ENCODE measurements at places on chromosomes 11 and 22. TPM values are rescaled to one million over a fixed set of nuclear protein-coding genes. Genes with fewer than 3 reads are reported as not detected.
A peak's percentile ranks its signal among the peaks of the same experiment; 100 is the strongest.

GRCh38 chr11:124174001-124174583, 9.1 kb upstream of the OR10D3 start:
- no peaks in the 10 kb centered on the region for H3K36me3 ChIP-seq
- H3K27me3 ChIP-seq, result no peaks in the 10 kb centered on the region
- no peak overlapping the region for H3K27ac ChIP-seq
- no peak for DNase-seq

DNA sequence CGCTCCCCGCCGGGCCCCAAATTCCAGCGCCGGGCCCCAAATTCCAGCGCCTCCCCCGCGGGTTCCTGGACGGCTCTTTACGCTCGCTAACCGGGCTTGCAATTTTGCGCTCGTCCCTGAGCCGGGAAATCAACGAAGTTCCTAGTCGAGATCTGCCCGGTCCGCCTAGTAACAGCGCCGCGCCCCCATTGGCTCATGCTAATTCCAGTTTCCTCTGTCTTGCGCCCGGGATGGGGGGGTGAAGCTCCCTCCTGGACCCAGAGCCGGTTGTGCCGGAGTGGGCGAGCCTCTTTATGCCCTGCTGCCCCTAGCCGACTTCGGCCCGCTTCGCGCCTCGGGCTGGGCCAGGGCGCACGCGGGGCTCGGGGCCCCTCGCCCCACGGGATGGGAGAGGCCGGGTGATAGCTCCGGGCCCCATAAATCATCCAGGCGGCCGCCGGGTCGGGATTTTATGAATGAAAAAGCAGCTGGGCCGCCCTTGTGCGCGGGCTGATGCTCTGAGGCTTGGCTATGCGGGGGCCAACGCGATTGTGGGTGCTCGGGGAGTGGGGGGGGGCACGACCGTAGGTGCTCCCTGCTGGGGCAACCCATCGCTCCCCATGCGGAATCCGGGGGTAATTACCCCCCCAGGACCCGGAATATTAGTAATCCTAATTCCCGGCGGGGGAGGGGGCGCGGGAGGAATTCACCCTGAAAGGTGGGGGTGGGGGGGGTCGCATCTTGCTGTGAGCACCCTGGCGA, 1.8 kb upstream of the CCND1 start:
- peaks cover 54% of the 10 kb centered on the region for H3K4me1 ChIP-seq
- DNase-seq, result peak; percentile 76
- peak overlapping the region; percentile 97 for H3K4me3 ChIP-seq
- H3K27me3 ChIP-seq, result no peaks in the 10 kb centered on the region
- no peaks in the 10 kb centered on the region for H3K36me3 ChIP-seq
- peak overlapping the region; percentile 39 for H3K27ac ChIP-seq

DNA sequence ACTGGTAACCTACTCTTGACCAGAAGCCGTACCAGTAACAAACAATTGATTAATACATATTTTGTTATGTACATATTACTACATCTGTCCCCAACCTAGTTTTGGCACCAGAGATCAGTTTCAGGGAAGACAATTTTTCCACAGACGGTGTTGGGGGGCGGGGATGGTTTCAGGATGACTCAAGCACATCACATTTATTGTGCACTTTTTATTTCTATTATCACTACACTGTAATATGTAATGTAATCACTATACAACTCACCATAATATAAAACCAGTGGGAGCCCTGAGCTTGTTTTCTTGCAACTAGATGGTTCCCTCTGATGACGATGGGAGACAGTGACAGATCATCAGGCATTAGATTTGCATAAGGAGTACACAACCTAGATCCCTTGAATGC, 15.5 kb downstream of the DGCR8 start:
- H3K36me3 ChIP-seq, result peaks cover 59% of the 10 kb centered on the region
- no peak for DNase-seq
- peaks cover 4% of the 10 kb centered on the region for H3K4me1 ChIP-seq

- peak overlapping the region; percentile 90 for H3K27ac ChIP-seq
- peak overlapping the region; percentile 35 for H3K4me3 ChIP-seq
- H3K36me3 ChIP-seq, result no peaks in the 10 kb centered on the region
- H3K4me1 ChIP-seq, result peaks cover 75% of the 10 kb centered on the region
- no peak for DNase-seq
- no peaks in the 10 kb centered on the region for H3K27me3 ChIP-seq
Measured at GRCh38 chr11:117095284-117096161, 2.7 kb downstream of the SIK3 start.

DNA sequence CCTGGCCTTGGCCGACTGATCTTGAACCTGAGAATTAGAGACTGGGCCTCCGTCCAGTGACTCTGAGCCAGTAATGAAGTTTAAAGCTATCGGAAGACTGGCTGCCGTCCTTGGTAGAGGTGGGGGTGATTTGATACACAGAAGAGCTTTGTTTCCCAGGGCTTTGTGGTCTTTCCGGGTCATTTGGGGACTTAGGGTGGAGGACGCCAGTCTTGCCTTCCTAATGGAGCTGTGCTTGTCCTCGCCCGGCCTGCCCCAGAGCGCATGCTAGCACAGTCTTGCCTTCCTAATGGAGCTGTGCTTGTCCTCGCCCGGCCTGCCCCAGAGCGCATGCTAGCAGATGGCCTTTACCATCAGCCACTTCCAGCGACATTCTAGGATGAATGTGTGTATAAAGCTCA, 65.8 kb downstream of the ST3GAL4 start:
- H3K27me3 ChIP-seq, result no peaks in the 10 kb centered on the region
- no peak overlapping the region for H3K27ac ChIP-seq
- no peak overlapping the region for H3K4me3 ChIP-seq

PPME1 gene
- 31.2 TPM for total RNA-seq

GRCh38 chr11:1041936-1042608, 5.6 kb upstream of the MUC6 start:
- H3K4me3 ChIP-seq, result no peak overlapping the region
- no peak overlapping the region for H3K27ac ChIP-seq
- no peak for DNase-seq
- no peaks in the 10 kb centered on the region for H3K27me3 ChIP-seq
- no peaks in the 10 kb centered on the region for H3K4me1 ChIP-seq

- H3K4me1 ChIP-seq, result peaks cover 18% of the 10 kb centered on the region
- no peaks in the 10 kb centered on the region for H3K27me3 ChIP-seq
- peaks cover under 1% of the 10 kb centered on the region for H3K36me3 ChIP-seq
- no peak overlapping the region for H3K27ac ChIP-seq
Measured at GRCh38 chr22:20957683-20958431, 9.2 kb upstream of the AIFM3 start.

Measured in thoracic aorta (tissue), 2 donors.